ENCODE measurements at places on chromosomes 1 and 21.

DNA sequence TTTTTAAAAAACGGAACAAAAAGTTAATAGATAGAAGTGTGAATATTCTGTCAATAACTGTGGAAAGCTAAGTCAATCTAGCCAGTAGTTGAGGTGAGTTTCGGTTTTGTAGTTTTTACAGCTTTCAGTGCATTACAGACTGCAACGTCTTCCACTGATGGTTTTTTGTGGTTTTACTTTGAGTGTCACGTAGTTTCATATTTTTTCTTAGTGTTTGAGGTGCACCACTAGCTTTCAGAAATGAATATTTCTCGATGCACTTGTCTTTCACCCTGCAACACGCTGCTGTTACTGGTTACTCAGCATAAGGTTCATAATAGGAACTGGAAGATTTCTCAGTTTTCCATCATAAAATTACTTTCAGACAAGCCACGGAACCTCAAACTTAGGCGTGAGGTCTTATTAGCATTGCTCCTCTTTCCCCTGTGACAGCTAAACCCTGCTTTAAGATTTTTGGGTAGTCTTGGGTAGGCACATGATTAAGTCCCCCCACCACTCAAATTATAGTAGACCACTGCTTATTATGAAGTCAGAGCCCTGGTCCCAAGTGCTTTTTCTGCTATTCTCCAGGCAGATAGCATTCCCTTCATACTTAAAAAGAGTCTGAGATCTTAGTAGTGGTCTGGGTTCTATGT, 1412.7 kb downstream of the KCNT2 start:
- no peak for DNase-seq

DNA sequence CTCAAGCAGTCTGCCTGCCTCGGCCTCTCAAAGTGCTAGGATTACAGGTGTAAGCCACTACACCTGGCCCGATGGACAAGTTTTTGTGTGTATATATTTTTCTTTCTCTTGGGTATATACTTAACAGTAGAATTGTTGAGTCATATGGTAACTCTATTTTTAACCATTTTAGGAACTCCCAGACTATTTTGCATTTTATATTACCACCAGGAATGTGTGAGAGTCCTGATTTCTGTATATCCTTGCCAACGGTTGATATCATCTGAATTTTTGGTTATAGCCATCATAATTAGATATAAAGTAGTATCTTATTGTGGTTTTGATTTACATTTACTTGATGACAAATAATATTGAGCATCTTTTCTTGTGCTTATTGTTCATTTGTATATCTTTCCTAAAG, 20.7 kb downstream of the FNBP1L start:
- DNase-seq, result no peak

DNA sequence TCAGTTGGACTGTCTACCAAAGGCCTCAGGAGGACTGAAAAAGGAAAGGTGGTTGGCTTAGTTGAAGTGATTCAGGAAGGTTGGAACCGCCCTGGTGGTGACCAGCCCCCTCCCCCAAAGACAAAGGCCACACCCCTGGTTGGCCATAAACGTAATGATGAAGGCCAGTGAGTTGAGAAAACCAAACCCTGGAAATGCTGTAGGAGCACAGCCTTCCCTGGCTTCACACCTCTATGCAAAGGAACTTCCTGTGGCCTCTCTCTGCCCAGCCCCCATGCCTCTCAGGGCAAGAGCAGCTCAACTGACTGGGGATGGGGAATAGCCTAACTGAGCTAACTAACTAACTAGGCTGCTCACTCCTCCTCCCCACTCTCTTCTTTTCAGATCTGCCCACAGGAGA, 90.4 kb downstream of the NPHP4 start:
- no peak for DNase-seq

DNA sequence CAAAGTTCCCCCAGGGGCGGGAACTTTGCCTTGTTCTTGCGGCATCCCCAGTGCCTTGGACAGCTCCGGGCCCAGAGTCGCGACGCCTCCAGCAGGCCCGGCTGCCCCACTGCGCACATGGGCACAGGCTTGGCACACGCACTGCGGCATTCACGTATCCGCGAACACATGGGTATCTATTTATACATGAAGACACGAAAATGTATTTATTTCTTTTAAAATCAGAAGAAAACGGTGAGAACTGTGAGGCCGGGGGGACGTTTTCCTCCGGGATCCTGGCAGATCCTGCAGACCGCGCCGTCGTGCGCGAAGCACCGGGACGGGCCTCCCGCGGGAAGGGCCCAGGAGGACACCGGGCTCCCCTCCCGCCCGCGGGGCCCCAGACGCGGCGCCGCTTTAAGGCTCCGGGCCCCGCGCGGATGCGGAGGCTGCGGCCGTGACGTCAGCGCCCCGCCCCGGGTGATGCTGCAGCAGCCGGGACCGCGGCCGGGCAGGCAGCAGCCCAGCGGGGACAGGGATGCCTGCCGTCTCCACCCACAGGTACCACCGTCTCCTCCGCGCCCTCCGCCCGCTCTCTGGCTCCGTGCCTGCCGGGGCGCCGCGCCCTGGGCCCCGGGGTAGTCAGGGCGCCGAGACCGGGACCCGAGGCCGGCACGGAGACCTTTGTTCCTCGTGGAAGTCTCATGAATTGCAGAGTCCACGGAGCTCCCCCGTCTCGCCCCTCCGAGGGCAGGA, at the start of gene SLC45A1:
Gene SLC45A1 (plus strand): TSS at position 468 of the 735 bp plus-strand sequence. CDS start 6,216 bp downstream, outside the sequence.
- peak; percentile 73 for DNase-seq

- DNase-seq, result no peak
Measured at GRCh38 chr21:22438428-22439086, 1440.3 kb downstream of the NCAM2 start.

DNA sequence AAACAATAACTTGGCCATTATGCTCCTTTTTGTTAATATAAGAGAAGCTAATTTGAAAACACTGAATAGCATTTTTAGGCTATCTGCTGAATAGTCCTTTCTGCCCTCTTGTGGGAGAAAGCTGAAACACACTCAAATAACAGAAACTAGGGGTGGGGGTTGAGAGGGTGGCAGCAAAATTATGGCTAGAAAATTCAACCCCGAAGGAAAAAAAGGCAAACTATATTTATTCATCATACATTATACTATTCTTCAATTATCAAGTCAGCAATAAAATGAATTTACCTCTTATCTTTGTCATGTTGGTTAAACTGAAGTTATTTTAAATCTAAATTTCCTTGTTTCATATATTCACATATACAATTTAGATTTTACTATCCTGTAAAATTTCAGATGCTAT, 255.9 kb downstream of the FAF1 start:
- no peak for DNase-seq

GRCh38 chr1:31297277-31298247, 730 bp downstream of the ZCCHC17 start:
- DNase-seq, result no peak

- no peak for DNase-seq
Measured at GRCh38 chr1:162215902-162216301, 146.4 kb downstream of the NOS1AP start.

- no peak for DNase-seq
Measured at GRCh38 chr1:184888505-184888904, 85.8 kb downstream of the NIBAN1 start.

- DNase-seq, result no peak
Measured at GRCh38 chr21:36175771-36176565, 19.3 kb downstream of the DOP1B start.

DNA sequence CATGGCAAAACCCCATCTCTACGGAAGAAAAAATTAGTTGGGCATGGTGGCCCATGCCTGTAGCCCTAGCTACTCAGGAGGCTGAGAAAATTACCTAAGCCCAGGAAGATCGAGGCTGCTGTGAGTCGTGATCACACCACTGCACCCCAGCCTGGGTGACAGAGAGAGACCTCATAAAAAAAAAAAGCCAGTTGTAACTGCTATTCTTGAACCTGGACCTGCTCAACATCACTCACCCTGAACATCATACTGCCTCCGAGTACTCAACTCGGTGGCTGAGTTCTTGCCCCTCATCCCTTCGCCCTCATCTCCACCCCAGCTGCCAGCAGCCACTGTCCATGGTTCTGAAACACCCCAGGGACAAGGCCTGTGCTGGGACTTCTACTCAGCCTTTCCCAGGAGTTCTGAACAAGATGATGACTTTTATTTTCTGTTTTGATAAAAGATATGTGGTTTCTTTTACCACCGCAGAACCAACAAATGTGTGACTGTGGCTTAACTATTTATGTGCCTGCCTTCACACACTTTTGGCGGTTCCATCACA, 5.4 kb upstream of the DISP3 start:
- DNase-seq, result no peak

DNA sequence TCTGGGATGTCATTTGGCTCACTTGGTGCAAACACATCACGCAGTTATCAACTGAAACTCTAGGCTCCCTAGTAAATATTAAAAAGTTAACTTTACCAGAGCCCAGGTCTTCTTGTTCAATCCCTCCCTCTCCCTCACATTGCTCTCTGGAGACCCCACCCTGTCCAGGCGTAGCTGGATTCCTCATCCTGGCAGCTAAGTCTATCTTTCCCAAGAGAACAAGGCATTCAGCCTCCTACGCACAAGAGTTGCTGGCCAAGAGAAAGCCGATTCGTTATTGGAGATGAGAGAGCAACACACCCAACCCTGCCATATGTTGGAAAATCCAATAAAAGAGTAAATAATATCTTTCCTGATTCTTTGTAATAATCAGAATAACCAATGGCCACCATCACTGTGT, 117.9 kb downstream of the SLC30A10 start:
- no peak for DNase-seq

DNA sequence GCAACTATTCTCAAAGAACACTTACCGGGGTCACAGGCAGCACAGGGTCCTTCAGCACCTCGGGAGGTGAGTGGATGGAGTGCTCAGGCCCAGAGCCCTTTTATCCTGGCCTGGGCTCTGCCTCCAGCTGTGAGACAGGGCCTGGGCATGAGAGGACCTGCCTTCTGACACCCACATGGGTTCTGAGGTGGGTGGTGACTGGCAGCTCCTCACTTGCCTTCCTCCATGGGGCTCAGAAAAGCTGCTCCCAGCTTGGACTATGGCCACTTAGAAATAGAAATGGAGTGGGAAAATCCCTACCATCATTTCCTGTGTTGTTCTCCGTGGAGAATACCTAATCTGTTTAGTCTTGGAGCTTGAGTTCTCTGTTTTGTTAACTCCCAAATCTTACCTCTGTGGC, at the start of gene LCE1C:
Gene LCE1C (minus strand): TSS at position 76 of the 400 bp plus-strand sequence. CDS start 1,173 bp downstream, outside the sequence.
- no peak for DNase-seq

- no peak for DNase-seq
Measured at GRCh38 chr1:66239834-66240233, 294.1 kb upstream of the SGIP1 start.

GRCh38 chr1:18951818-18952391, 4.6 kb downstream of the IFFO2 start:
- peak; percentile 54 for DNase-seq

DNA sequence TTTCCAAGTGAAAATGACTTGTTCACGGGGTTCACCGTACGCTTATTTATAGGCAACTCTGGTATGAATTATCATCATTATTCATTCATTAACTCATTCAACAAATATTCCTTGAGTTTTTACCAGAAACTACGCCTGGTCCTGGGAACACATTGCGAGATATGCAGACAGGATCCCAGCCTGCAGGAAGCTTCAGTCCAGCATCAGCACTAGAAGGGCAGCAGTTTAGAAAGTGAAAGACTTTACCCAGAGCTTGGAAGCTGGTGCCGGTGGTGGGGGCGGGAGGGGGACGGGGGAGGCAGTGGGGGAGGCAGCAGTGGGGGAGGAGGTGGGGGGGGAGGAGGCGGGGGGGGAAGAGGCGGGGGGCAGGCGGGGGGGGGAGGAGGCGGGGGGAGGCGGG, 55.9 kb downstream of the SETD4 start:
- DNase-seq, result no peak

GRCh38 chr1:204103431-204103741, 30.5 kb downstream of the SOX13 start:
- no peak for DNase-seq

DNA sequence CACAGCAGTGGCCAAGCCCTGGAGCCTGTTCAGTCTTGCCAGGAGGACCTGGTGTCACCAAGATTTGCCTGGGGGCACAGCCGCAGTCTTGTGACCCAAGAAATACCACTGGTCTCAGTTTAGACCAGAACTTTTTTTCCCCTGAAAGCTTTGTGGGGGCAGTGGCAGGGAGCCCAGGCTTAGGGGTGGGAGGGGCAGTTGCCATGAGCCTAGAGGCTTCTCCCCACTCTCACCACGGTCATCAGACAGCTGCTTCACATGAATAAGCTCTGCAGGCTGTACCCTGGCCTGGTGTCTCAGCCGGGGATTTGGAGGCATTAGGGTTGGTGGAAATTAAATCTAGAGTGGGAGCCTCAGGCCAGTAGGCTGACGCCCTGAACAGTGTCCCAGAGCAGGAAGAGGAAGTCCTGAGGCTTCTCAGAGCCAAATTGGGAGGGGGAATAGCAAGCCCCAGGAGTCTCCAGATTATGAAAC, 73.7 kb downstream of the SLC16A1 start:
- DNase-seq, result no peak

DNA sequence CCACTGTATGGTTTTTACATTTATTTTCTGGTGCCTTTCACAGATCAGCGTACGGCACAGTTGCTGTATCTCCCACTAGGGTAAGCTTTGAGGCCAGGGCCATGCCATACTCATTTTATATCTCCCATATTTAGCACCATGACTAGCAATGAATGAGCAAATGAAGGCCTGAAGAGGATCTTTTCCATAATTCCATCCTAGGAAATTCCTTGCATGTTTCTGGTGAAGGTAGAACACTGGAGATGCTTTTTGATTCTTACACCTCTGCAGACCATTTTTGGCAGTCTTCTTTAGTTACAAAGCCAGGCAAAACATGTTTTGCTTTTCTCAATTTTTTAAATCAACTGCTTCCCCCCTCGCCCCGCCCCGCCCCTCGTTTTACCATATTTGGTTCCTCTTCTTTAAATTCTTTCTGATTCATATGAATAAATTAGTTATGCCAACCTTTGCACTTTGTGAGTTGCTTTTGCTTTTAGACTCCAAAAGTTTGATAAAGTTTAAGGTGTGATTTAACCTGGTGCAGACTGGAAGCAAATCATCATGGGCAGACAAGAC, 78.9 kb upstream of the AK4 start:
- DNase-seq, result peak; percentile 54

DNA sequence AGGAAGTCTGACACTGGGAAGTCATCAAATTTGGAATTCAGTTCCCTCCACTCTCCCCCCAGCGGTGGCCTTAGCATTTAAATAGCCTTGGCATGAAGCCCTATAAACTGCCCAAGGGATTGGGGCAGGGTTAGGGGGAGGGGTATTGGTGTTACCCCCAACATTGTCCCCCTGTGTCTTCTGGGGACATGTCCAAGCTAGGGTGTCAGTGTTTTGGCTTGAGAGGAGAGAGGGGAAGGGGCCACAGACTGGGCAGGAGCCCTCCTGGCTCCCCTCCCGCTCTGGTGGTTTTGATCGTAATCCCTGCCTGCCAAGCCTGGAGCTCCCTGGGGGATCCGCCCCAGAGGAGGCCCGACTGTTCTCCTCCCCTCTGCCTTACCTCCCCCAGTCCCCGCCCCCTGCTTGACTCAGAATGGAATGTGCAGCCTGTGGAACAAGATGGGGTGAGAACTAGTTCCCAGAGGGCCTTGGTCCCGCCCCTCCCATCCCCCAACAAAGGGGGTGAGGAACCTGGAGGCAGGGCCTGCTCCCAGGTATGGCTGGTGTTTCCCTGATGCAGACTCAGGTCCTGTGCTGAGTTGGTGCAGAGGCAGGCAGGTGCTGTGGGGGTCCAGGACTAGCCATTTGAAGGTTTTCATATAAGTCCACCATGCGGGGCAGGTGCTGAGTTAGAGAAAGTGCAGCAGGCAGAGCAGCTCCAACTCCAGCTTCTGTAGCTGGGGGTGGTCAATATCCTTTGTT, 7.4 kb downstream of the SOX13 start:
- no peak for DNase-seq

All from activated CD4-positive, alpha-beta T cell treated with anti-CD3 and anti-CD28 coated beads, Interleukin-2, amount 50 U/mL, for 4 hours (primary cell).